Common myeloid progenitor, CD34-positive (primary cell): ENCODE measurements at places on chromosomes 4 and X.

DNA sequence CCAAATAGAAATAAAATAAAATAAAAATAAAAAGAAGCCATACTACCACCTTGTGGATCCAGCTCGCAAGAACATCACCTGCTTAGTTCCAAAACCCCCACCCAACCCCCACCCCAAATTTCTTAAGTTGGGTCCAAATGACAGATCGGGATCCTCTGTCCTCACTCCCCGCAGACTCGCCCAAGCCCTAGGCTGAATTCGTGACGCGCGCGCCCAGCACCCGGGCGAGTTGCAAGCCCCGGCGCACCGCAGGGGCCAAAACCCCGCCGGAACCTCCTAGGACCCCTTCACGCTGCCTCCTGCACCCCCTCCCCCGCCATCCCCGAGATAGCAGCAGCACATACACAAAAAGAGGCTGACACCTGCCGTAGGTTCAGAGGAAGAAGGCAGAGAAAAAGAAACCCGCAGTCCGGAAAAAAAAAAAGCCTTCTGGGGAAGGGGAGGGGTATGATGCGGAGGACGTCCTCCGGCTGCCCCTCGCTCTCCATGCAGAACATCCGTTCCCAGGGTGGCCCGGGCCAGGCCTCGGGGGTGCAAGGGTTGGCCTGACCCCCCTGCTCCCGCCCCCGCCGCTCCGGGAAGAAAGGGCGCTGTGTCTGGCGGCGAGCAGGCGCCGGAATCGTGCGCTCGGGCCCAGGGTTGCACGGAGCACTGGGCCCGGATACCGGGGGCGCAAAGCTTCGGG lies 2.6 kb downstream of the NLGN4X start:
- H3K27me3 ChIP-seq = peaks cover 74% of the 10 kb centered on the region
- H3K4me3 ChIP-seq = peak overlapping the region; percentile 59
- peaks cover 14% of the 10 kb centered on the region for H3K4me1 ChIP-seq
- H3K27ac ChIP-seq = no peak overlapping the region

GRCh38 chr4:154743683-154744340 lies at the start of gene LRAT:
LRAT (plus strand) TSS chr4:154744000; CDS start chr4:154744327, 327 bp downstream.
- peak within 1 kb of the TSS; percentile 76 for H3K4me3 ChIP-seq
- peak; percentile 65 for DNase-seq
- peaks cover 34% of the 10 kb centered on the region for H3K27me3 ChIP-seq
- peaks cover 32% of the 10 kb centered on the region for H3K4me1 ChIP-seq
- no peak within 1 kb of the TSS for H3K27ac ChIP-seq
- H3K36me3 ChIP-seq = no peaks in the 10 kb centered on the region

- no peak for DNase-seq
- no peak overlapping the region for H3K4me3 ChIP-seq
- H3K27me3 ChIP-seq = peaks cover 7% of the 10 kb centered on the region
- H3K36me3 ChIP-seq = no peaks in the 10 kb centered on the region
Measured at GRCh38 chrX:17409566-17410290, 34.7 kb downstream of the NHS start.

DNA sequence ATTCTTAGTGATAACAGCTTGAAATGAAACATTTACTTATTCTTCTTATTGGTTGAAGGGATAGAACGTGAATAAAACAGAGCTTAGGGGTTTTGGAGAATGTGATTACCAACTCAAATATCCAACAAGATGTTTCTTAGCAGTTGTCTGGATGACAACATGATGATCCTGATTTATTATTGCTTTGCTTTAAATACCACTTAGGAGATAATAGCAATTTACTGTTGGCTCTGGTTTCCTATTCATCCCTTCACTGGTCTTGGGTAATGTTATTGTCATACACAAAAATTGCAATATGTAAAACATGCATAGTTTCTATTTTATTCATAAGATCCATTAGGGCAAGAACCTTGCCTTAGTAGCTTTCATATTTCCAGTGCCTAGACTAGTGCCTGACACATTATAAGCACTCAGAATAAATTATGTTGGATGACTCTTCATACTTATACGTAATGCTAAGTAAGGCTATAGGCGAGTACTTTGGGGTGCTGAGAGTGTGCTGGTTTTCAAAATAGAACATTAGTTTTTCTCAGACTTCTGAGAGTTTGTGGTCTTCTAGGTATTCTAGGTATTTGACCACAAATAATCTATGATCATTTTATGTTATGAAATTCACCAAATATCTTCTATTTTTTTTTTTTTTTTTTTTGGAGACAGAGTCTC lies 58.6 kb upstream of the PGRMC2 start:
- DNase-seq = no peak
- no peaks in the 10 kb centered on the region for H3K36me3 ChIP-seq
- H3K4me3 ChIP-seq = no peak overlapping the region
- H3K4me1 ChIP-seq = no peaks in the 10 kb centered on the region
- H3K27me3 ChIP-seq = no peaks in the 10 kb centered on the region

DNA sequence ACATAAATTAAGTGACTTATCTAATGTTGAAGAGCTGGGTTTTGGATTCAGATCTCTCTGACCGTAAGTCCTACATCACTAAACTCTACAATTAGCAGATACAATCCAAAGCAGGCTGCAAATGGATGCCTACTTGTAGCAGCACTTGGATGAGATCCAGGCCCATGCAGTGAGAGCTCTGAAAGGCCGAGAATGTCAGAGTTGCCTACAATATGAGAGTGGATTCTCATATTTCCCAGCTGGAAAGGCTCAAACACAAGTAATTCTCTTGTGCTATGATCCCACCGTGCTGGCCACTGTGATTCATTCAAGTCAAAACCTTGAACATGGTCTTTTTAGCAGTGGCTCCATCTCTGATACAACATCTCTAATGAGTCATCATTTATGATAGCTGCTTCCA lies 125.4 kb upstream of the CHRDL1 start:
- no peaks in the 10 kb centered on the region for H3K4me1 ChIP-seq
- no peaks in the 10 kb centered on the region for H3K27me3 ChIP-seq
- H3K4me3 ChIP-seq = no peak overlapping the region
- H3K27ac ChIP-seq = no peak overlapping the region
- no peaks in the 10 kb centered on the region for H3K36me3 ChIP-seq

GRCh38 chr4:6404611-6405396 lies 67.6 kb downstream of the PPP2R2C start:
- no peak for DNase-seq
- H3K36me3 ChIP-seq = no peaks in the 10 kb centered on the region
- H3K4me3 ChIP-seq = no peak overlapping the region

DNA sequence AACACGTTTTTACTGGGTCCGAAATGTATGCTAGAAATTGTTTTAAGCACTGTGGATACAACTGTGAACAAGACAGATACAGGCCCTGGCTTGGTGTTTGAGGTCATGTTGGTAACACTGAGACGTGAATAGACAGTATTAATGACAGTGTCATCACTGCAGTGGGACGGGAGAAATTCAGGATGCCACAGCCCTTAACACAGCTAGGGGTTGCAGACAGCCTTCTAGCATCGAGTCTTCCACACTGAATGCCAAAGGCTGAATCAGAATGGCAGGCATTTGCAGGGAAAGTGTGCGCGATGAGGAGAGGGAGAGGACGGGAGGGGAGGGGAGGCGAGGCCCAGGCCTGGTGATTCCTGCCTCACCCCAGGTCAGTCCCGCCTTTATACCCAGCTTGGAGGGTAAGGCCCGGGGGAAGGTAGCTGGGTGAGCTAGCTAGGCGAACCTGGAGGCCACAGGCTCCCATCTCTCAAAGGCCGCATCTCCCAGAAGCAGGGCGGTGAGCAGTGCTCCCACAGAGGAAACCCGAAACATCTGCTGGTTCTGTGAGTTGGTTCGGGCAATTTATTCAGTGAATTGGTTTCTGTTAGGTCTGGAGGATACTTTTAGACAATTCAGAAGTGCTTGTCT lies 44.1 kb upstream of the CLDN24 start:
- no peak overlapping the region for H3K4me3 ChIP-seq
- no peaks in the 10 kb centered on the region for H3K36me3 ChIP-seq
- H3K4me1 ChIP-seq = peaks cover 10% of the 10 kb centered on the region
- no peak overlapping the region for H3K27ac ChIP-seq
- no peak for DNase-seq

GRCh38 chr4:124640022-124640730 lies 72.4 kb downstream of the ANKRD50 start:
- no peaks in the 10 kb centered on the region for H3K4me1 ChIP-seq
- H3K4me3 ChIP-seq = no peak overlapping the region
- H3K36me3 ChIP-seq = no peaks in the 10 kb centered on the region
- H3K27me3 ChIP-seq = no peaks in the 10 kb centered on the region

DNA sequence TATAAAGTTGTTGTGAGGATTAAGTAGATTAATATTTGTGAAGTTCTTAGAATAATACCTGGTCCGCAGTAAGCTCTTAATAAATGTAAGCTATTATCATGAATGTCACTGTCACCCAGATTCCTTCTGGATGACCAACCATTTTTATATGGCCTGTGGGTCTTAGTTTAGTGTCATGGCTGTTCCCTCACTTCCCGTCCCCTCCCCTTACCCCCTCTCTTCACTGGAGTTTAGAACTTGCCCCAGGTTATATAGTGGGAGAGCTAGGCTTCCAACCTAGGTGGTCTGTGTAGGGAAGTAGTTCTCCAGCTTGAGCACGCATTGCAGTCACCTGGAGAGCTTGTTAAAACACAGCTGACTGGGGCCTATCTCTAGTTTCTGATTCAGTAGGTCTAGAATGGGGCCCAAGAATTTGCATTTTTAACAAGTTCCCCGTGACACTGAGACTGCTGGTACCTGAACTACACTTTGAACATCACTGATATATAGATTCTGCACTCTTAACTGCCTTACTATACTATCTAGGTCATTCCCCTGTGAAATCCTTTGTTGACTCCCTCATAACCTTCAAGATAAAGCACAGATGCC lies 66.9 kb upstream of the PLAC1 start:
- H3K4me1 ChIP-seq = no peaks in the 10 kb centered on the region
- no peaks in the 10 kb centered on the region for H3K36me3 ChIP-seq
- no peak overlapping the region for H3K27ac ChIP-seq
- H3K4me3 ChIP-seq = no peak overlapping the region
- no peaks in the 10 kb centered on the region for H3K27me3 ChIP-seq
- no peak for DNase-seq

DNA sequence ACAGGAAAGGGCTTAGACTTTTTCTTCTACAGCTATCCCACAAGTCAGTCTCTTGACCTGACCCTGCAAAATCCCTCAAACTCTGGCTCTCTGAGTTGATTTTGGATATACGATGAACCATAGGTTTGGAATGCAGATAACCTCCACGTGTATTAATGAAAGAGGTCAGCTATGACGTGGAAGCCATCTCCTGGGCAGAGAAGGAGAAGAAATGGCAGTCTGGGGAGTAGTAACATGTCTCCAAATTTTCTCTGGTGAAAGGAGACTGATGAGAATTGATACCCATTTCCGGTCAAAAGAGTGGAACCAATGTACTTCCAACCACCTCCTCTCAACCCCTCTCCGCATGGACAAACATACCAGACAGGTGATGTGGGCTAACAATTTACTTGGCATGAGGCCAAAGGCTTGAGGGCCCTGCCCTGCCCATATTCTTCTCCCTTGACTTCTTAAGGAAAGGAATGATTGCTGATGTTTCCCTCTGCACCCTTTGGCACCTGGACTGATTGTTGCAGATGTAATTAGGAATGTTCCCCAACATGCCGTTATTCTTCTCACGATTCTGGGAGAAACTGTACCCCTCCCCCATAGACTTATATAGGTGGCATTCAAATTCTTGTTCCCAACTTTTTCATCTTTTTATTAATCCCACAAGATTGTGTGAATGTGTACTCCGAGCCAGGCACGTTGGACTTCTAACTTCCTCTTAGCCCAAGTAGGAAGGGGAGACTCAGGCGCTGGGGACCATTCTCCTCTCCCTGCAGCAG lies 580 bp upstream of the PLS3 start:
- DNase-seq = no peak
- peak overlapping the region; percentile 76 for H3K4me3 ChIP-seq
- peaks cover 16% of the 10 kb centered on the region for H3K4me1 ChIP-seq
- peak overlapping the region; percentile 25 for H3K27ac ChIP-seq
- H3K27me3 ChIP-seq = peaks cover 16% of the 10 kb centered on the region

DNA sequence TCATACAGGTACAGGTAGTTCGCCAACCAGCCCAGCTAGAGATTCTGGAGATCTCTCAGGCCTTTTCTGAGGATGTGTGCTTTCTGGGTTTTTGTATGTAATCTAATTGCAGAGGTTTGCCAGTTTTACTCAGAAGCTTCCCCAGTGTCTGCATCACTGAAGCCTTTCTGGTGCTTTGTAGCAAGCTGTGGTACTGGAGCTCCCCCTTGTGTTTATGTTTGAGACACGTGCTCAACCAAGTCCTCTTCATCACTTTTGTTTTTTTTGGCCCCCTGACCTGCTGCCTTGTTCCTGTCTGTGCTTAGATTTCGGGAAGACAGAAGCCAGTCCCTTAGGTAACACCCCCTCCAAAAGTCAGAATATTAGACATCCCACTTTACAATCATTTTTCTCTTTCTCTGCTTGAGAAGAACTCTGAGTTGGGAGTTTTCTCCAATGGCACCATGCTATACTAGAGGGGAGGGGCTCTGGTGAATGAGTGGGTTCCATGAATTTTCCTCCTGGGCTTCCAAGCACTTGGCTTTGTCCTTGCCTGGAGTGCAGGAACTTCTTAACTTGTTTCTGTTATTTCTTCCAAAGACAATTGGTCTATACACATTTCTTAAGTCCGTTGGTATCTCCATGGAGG lies 128.4 kb upstream of the TBC1D9 start:
- no peaks in the 10 kb centered on the region for H3K36me3 ChIP-seq
- no peaks in the 10 kb centered on the region for H3K27me3 ChIP-seq
- peak; percentile 65 for DNase-seq
- no peak overlapping the region for H3K4me3 ChIP-seq

GRCh38 chrX:45479196-45479834 lies 278.6 kb upstream of the DIPK2B start:
- no peak overlapping the region for H3K27ac ChIP-seq
- no peaks in the 10 kb centered on the region for H3K36me3 ChIP-seq
- H3K4me1 ChIP-seq = no peaks in the 10 kb centered on the region
- no peak overlapping the region for H3K4me3 ChIP-seq

GRCh38 chr4:145772347-145772746 lies 92.4 kb downstream of the C4orf51 start:
- H3K36me3 ChIP-seq = peaks cover 47% of the 10 kb centered on the region
- DNase-seq = no peak
- no peak overlapping the region for H3K4me3 ChIP-seq
- H3K27ac ChIP-seq = no peak overlapping the region
- no peaks in the 10 kb centered on the region for H3K27me3 ChIP-seq

DNA sequence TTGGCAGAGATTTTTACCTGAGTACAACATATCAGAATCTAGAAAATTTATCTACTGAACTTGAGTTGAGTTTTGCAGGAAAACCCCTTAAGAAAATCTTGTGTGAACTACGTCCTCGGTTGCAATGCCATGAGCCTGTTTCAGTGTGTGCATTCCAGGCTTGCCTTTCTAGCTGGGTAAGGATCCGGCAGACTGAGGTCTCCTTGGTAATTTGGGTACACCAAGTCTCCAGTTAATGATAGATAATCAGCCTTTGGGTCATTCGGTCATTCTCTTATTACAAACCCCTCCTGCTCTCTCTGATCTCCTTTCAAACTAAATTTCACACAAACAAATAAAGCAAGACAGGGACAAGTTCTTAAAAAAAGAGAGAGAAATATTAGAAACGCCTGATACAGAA lies 5.9 kb upstream of the HAND2 start:
- no peak overlapping the region for H3K27ac ChIP-seq
- H3K4me1 ChIP-seq = peaks cover 15% of the 10 kb centered on the region
- DNase-seq = no peak
- H3K36me3 ChIP-seq = no peaks in the 10 kb centered on the region
- no peak overlapping the region for H3K4me3 ChIP-seq

GRCh38 chrX:100316987-100317386 lies 93.1 kb downstream of the PCDH19 start:
- no peak overlapping the region for H3K4me3 ChIP-seq
- no peaks in the 10 kb centered on the region for H3K36me3 ChIP-seq
- DNase-seq = no peak
